ENCODE measurements at places on chromosomes 3 and 15.
A peak's percentile ranks its signal among the peaks of the same experiment; 100 is the strongest.

DNA sequence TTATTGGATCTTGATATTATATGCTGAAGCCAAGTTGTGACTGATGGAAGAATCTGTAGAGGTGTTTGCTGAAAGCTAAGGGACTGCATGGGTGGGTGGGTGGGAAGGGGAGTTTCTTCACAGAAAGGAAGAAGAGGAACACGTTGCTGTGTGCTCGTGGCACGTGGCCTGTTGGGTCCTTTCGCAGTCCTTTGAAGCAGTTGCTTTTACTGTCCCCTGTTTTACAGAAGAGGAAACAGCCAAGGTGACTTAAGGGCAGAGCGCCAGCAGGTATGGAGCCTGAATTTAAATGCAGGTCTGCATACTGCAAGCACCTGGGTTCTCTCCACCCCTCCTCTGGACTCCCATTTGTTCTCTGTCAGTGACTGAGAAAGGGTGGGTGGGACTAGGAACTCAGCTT is 59.4 kb upstream of the PRR23C start:
- no peak for DNase-seq

DNA sequence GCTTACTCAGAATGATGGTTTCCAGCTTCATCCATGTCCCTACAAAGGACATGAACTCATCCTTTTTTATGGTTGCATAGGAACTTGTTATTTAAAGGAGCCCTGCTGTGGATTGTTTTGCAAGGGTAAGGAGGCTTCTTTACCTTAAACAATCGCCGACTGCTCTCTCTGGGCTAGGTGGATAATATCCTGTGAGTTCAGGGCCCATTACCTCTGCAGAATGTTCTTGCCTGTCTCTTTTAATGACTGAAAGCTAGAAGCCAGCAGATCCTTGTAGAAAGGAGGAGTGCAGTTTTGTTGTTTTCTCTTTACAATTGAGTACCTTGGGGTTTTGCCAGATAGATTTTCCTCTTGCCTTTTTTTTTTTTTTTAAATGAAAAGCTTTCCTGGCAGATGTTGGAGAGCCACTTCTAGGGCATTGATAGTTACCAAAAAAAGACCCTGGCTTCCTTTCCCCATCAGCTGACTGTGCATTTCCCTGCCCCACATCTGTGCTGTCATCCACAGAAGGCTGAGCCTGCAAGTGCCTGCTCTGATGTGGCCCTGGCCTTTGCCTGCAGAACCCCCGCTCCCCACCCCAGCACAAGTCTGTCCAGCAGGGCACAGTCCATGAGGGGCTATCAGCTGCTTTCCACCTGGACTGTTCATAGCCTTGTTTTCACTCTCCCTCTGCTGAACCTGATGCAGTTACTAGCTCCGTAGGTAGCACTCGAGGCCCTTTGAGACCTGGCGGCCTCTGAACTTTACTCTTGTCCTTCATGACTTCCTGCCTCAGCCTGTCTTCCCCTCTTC is 113.1 kb downstream of the CHCHD6 start:
- no peak for DNase-seq

GRCh38 chr15:100333236-100333635 is 8.5 kb downstream of the ADAMTS17 start:
- DNase-seq = no peak

GRCh38 chr3:30353711-30354467 is 252.5 kb upstream of the TGFBR2 start:
- peak; percentile 32 for DNase-seq

DNA sequence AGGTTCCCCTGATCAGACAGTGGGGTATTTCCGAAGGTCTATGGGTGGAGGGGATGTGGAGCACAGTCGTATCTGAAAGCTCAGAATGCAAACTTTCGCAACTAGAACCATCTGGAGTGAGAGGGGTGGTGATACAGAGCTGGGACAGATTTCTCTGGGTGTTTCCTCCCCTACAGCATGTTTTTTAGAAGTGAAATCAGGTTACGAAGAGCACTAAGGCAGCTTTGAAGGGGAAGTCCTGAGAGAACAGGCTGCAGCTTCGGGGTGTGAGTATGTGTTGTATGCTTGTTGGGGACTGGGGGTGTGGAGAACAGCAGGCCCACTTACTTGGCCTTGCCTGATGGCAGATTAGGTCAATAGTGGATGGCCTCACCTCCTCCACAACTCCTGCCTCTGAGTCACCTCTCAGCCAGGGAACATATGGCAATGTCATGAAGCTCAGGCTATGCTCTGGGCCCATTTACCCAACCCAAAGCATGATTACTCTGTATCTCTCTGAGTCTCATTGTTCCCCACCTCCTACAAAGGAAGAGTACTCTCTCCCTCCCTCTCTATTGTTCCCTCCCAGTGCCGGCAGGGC is 107.2 kb upstream of the RASGRP1 start:
- DNase-seq = no peak

DNA sequence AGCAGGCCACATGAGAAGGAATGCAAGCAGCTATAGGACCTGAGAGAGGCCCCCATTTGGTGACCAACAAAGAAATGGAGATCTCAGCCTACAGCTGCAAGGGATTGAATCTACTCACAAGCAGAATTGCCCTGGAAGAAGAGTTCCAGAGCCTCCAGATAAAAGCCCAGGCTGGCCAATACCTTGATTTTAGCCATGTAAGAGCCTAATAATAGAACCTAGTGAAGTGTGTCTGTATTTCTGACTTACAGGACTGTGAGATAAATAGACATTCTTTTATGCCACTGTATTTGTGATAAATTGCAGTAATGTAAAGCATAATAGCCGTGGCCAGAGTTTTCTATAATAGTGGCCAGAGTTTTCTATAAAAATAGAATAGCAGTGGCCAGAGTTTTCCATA is 254.6 kb downstream of the PYDC2 start:
- DNase-seq = no peak

- DNase-seq = no peak
These were observed 124.4 kb upstream of the LIPC start for GRCh38 chr15:58307313-58307961.

GRCh38 chr15:40333922-40334492 is 6.7 kb downstream of the CCDC9B start:
- no peak for DNase-seq

DNA sequence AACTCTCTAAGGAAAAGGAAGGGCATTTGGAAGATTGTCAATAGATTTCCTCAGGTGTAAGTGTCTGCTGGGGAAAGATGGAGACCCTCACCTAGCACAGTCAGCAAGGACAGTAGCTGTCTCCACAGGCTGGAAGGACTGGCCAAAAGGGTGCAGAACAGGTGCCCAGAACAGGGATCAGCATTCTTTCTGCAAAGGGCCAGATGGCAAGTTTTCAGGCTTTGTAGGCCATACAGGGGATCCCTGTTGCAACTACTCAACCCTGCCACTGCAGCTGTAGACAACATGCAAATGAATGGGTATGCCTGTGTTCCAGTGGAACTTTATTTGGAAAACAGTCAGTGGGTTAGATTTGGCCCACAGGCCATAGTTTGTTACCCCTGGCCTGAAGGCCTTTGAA is 8.1 kb downstream of the AGBL1 start:
- no peak for DNase-seq
